Activated CD4-positive, alpha-beta T cell treated with anti-CD3 and anti-CD28 coated beads, Interleukin-2, amount 10 ng/mL, durations not matched to agents 7 days and 5 days (primary cell): ENCODE measurements at places on chromosomes 5 and 9. TPM values are rescaled to one million over a fixed set of nuclear protein-coding genes. Genes with fewer than 3 reads are reported as not detected.

DNA sequence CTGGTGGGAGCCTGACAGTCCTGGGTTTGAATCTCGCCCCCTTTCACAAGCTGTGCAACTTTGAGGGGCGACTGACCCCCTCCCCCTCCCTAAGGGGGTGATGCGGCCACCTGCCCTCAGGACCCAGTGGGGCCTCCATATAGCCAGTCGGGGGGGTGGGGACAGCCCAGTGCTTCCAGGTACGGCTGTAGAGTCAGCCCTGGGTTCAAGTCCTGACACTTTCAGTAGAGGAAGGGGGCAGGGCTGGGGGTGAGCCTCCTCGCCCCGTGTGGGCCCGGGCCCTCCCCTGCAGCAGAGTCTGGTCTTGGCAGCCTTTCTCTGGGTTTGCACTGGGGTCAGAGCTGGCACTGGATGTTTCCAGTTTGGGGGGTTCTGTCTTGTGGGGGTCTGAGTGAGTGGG is 216.3 kb downstream of the C9orf50 start:
- no peak for DNase-seq

GRCh38 chr5:103886826-103887225 is 324.2 kb upstream of the NUDT12 start:
- DNase-seq, result no peak

GRCh38 chr5:141094481-141095262 is at the start of gene PCDHB2:
PCDHB2 (plus strand) TSS chr5:141094615; CDS start chr5:141094791, 176 bp downstream.
- DNase-seq, result no peak

DNA sequence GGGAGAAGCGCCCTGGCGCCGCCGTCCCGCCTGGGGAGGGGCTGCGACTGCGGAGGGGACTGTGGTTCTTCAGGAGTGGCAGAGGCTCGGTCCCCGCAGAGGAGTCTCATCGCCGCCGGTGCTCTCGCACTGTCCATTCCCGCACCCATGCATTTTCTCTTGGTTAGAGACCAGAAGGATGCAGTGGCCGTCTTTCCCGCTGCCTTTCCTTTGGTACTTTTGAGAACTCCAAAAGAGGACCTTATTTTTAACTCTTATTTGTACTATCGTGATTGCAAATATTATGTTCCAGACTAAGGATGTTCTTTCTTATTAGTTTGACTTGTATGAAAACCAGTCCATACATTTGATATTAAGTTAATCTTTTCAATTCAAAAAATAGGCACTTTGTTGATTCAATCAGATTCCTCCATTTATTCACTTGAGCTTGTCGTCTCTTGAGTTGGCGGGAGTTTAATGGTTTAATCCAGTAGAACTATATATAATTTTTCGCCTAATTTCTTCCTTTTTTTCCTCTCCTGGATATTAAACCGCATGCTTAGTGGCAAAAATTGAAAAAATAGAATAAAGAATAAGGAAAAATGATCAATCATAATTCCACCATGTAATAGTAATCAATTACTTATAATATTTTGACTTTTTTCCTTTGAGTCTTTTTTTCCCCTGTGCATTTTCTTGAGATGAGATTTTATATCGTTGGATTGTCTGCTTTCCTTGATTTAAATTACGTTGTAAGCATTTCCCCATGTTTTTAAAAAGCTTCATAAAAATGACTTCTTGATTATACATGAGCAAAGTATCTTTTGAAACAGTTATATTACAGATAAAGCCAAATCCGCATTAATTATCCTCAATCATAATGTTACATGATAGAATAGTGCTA is 861 bp downstream of the ZFYVE16 start:
- peak; percentile 46 for DNase-seq

GRCh38 chr5:137393196-137393993 is 105.7 kb downstream of the SPOCK1 start:
- no peak for DNase-seq

DNA sequence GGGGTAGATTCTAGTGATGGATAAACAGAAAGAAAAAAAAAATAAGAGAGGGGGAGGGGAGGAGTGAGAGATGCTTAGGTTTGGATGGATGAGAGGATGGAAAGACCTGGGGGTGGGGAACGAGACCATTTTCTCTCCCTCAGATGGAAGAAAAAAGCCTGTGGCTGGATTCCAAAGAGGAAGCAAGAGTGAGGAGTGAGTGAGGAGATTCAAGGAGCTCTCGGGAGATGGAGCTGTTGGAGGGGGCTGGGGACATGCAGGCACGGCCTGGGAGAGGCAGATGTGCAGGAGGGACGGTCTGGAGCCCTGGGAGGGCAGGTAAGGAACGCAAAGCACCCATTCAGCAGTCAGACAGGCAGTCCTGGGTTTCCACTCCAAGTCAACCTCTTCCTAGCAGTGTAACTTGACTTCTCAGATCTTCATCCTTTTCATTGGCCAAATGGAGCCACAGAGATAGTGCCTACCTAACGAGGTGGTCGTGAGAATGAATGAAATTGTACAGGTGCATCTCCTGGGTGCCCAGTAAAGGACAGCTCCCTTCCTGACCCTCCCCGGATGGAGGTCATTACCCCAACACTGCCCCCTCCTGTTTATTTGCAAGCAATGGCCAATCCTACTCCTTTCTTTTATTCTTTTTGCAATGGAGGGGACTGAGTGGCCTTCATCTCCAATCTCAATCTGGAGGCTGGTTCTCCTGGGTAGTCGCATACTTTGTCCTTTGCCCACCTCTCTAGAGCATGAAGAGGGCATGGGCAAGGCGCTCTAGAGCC is 52.2 kb downstream of the PCDH1 start:
- DNase-seq, result no peak

- no peak for DNase-seq
Observed at GRCh38 chr5:53407373-53407772, 73.1 kb upstream of the FST start.

DNA sequence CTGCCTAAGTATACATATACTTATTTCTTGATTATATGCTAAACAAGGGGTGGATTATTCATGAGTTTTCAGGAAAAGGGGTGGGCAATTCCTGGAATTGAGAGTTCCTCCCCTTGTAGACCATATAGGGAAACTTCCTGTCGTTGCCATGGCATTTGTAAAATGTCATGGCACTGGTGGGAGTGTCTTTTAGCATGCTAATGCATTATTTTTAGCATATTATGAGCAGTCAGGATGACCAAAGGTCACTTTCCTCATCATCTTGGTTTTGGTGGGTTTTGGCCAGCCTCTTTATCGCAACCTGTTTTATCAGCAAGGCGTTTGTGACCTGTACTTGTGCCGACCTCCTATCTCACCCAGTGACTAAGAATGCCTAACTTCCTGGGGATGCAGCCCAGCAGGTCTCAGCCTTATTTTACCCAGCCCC is 80.9 kb downstream of the ALDH7A1 start:
- DNase-seq, result no peak

ROR2 gene
- 0.55 TPM for total RNA-seq
